Urothelium cell line (cell line): ENCODE measurements at places on chromosomes 1 and 21.

DNA sequence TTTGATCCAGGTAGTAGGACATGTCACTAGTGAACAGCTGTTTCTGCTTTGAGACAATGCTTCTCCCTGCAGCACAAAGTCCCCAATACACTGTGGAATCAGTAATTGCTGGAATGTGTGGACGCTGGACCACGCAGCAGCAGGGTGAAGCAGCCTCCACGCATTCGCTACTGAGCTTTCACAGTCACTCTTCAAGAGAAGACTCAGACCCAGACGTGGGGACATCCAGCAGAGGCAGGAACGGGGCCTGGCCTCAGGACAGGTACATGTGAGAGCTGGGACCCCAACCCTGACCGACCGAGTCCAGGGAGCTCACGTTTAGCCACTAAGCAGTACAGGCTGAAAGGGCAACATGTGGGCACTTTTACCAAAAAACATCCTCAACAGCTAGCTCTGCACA is 34.1 kb upstream of the PRDM15 start:
- DNase-seq: no peak

DNA sequence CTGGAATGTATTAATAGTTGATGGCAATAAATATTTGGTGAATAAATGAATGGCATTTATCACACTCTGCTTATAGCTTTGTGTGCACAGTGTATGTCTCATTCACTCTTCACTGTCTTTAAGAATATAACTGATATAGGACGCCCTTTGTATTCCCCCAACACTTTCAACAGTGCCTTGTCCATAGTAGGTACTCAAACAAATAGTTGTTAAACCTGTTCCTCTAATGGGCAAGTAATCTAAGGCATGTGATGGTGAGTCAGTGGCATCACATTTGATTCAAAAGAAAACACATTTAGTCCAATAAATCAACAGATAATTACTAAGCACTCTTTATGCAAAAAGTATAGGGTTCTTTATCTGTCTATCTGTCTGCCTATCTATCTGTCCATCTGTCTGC is 11.2 kb upstream of the RXRG start:
- no peak for DNase-seq

- no peak for DNase-seq
Observed at GRCh38 chr1:100746542-100746932, 27.0 kb downstream of the VCAM1 start.

GRCh38 chr1:30753660-30754123 is 3.9 kb downstream of the LAPTM5 start:
- no peak for DNase-seq

- DNase-seq: peak; percentile 78
Observed at GRCh38 chr1:39952359-39953110, 2.4 kb upstream of the MFSD2A start.

DNA sequence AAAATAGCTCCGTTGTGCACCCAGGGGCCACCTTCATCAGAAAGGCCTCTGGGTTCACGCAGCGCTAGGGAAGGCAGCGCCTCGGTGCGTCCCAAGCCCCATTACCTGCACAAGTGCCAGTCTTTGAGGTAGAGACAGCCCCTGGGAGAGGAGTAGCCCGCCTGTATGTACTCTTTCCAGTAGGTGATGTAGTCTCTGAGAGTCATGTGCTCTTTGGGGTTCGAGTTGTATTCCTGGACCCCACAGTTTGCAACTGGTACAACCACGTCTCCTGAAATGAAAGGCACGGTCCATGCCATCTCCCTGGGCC is 601 bp downstream of the JMJD4 start:
- DNase-seq: no peak

- no peak for DNase-seq
Observed at GRCh38 chr1:66954208-66954607, 29.4 kb downstream of the MIER1 start.

GRCh38 chr1:36088265-36088576 is 471 bp upstream of the ADPRS start:
- DNase-seq: no peak

DNA sequence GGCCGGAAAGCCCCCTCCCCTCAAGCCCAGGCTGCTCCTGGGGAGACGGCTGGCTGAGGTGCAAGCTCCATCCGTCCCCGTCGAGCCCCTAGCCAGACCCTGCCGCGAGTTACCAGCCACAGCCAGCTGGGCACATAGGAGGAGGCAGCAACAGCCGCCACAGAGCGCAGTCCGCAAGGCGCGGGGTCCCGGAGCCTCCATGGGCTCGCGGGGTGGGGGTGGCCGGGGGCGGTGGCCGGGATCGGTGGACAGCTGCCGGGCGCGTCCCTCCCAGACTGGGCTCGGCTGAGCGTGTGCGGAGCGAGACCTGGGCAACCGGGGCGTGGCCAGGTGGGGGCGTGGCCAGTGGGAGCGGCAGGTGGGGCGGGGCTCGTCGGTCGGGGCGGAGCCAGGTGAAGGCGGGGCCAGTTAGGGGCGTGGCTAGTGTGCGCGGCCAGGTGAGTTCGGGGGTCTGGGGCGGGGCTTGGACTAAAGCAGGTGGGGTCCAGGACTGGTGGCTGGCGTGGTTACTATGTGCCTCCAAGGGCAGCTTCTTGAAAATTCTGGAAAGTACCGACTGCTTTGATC is at the start of gene CD164L2:
TSS of gene CD164L2 (minus strand) at position 295 of the 567 bp plus-strand sequence. CDS start at position 201, 94 bp downstream.
- DNase-seq: peak; percentile 41

DNA sequence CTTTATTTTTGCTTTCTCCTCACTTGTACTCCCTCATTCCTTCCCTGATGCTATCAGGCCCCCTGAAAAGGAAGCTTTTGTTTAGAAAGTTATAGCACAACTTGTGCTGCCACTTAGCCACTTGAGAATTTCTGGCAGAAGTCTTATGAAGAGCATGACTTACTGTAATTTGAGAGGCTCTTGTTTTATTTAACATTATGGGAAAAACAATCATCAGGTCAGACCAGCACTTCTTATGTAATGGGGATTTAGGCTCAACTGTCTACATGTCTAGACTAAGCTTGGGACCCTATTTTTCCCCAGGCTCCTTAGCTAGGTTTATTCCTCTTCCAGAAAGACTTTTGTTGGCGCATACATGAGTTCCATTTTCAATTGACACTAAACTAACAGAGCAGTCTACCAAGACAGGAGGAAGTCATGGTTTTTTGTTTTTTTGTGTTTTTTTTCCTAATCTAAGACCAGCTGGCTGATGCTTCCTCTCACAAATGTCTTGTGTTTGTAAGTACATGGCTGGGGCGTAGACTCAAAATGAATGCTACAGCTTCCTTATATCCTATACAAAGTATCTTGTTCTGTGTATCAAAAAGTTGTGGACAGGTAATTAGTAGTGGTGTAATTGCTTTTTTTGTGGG is 31.5 kb downstream of the TNFSF4 start:
- DNase-seq: no peak

- DNase-seq: no peak
Observed at GRCh38 chr1:87869567-87869966, 540.9 kb downstream of the LMO4 start.

DNA sequence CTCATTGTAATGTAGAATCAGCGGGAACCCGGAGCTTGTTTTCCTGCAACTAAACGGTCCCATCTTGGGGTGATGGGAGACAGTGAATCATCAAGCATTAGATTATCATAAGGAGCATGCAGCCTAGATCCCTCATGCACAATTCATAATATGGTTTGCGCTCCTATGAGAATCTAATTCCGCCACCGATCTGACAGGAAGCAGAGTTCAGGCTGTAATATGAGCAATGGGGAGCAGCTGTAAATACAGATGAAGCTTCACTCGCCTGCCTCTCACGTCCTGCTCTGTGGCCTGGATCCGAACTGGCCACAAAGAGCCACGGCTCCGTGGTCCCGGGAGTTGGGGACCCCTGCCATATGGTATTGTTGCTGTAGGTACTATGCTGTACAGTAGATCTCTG is 1.6 kb downstream of the IFI44 start:
- peak; percentile 10 for DNase-seq

- DNase-seq: no peak
Observed at GRCh38 chr1:3841491-3841890, 15.5 kb downstream of the CEP104 start.

- no peak for DNase-seq
Observed at GRCh38 chr1:182977480-182977879, 24.5 kb upstream of the SHCBP1L start.

- DNase-seq: no peak
Observed at GRCh38 chr1:201647722-201648065, 108.8 kb downstream of the NAV1 start.

DNA sequence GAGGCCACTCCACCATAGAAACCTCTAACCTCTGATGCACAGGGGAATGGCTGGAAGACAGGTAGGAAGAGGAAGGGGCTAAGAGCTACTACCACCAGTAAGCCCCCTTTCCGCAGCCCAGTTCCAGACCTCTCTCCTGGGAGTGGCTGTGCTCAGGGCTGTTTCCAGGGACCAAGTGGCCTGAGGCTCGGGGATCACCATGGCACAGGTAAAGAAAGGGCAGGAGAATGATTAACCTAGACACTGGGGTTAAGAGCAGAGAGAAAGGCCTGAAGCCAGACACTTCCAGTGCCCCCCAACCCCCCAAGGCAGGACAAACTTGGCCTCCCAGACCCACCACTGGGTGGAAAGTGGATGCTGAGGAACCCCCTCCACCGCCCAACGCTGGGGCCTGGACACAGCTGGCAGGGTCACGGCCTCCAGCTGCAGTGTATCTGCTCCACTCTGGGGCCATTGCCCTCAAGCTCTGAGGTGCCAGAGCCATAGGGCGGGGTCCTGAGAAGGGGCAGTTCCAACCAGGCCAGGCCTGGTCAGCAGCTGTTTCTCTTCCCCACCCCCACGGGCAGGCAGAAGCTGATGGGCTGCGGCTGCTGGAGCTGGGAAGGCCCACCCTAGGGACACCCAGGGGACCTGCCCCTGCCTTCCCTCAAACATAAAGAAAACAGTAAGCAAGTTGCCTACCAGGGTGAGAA is 2.6 kb downstream of the TAGLN2 start:
- DNase-seq: no peak

DNA sequence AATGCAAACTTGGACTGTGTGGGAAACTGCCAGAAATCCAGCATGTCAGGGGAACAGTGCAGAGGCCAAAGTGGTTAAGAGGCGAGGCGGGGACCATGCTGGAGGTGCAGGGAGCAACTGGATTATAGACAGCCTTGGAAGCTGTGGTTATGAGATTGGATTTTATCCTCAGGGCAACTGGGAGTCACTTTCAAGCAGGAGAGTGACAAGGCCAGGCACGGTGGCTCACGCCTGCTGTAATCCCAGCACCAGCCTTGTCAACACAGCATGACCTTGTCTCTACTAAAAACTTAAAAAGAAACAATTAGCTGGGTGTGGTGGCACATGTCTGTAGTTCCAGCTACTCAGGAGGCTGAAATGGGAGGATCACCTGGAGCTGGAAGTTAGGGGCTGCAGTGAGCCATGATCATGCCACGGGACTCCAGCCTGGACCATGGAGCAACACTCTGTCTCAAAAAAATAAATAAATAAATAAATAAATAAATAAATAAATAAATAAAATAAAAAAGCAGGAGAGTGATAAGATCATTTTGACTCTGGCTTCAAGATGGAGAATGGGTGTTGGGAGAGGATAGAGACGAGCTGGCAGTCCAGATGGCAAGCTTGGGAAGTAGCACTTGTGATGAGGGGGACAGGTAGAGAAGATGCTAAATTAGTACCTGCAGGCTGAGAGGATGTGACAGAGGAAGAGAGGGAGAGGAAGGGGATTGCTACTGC is 3.5 kb downstream of the HAPLN2 start:
- no peak for DNase-seq

DNA sequence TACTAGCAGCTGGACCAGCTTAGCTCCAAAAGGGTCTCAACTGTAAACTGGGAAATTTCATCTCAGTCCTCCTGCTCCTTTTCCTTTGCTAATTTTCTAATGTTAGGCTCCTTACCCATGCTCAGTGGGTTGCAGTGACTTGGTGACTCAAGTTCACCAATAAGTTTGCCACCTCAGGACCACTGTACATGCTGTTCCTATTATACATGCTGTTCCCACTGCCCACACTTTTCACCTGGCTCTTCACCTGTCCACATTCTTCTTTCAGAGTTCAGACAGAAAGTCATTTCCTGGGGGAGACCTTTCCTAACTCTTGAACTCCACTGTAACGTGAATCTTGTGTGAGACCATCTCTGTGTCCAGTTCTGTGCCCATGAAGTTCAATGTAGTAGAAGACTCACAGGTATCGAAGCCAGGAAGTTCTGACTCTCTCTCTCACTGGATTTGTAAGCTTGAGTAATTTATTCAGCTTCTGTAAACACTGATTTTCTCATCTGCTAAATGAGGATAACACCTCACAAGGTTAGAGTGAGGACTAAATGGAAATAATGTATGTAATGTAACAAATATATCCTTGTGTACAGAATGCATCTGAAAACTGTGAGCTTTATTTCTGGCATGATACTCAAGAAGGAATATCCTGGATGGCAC is 17.9 kb downstream of the CD2 start:
- no peak for DNase-seq

DNA sequence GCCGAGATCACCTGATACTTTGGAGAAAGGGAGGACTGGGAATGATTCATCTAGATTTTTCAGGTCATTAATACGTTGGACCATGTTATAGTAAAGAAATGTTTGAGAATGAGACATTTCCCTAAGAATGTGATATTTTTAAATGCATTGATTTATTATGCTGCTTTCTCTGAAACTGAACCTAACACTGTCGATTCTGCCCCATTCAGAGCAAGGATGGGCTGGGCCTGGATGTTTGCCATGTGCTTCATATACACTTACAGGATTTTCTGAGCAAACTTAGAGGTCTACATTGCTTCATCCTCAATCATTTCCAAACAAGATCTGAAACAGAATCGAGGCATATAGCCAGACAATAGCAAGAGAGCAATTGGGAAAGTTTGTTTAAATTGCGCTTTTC is 183.3 kb downstream of the CRB1 start:
- no peak for DNase-seq

GRCh38 chr1:164971391-164971790 is 385.1 kb downstream of the LMX1A start:
- DNase-seq: no peak

GRCh38 chr21:41612674-41613532 is 104.9 kb upstream of the TMPRSS2 start:
- peak; percentile 27 for DNase-seq

DNA sequence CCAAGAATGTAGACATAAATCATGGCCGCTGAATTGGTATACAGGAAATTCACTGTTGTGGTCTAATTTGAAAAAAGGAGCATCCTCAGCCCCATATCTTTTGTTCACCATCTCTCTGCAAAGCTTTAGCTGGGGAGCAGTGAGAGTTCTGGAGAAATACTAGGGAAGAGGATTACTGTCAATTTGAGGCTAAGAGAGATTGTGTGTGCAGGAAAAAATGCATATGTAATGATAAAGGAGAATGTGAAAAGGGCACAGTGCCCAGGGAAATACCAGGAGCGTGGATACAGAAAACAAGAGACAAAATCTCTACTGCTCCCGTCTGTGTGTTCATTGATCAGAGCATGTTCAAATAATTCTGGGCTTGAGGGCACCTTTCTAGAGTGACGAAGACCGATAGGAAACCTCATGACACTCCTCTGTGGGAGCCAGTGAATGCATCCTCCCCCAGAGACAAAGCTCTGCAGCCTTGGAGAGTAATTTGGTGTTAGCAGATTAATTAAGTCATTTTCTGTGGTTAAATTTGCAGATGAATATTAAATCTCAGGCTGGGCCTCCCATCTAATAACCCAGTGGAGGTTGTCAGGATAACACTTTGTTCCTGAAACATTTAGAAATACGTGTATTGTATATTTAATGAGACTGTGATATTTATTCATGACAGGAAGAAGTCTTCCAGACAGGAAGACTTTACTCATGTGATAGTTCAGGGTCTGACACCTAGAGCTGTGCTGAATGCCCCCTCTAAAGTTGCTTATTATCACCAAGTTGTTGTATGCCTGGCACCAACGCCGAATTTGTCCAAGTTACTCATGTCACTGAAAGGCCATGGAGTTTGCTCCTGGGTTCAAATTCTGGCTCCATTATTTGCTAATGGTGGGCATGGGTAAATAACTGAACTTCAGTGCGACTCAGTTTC is 287.3 kb upstream of the SGIP1 start:
- no peak for DNase-seq
